ENCODE measurements at places on chromosomes 1 and 21.

DNA sequence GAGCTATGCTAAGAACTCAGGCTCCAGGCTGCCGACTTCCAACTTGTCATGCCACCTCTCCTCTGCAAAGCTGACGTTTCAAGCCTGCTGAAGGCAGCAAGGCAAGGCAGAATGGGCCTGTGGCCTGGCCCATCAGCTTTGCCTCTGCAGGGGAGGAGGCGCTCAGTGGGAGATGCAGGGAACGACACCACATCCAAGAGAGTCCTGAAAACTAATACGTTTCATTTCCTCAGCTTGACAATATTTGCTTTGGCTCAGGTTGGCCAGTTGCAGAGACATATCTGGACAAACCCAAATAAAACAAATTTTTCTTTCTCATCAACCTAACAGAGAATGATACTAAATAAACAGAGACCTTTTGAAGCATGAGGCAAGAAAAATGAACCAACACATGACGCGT is 35.3 kb downstream of the BEND5 start:
- DNase-seq, result no peak

DNA sequence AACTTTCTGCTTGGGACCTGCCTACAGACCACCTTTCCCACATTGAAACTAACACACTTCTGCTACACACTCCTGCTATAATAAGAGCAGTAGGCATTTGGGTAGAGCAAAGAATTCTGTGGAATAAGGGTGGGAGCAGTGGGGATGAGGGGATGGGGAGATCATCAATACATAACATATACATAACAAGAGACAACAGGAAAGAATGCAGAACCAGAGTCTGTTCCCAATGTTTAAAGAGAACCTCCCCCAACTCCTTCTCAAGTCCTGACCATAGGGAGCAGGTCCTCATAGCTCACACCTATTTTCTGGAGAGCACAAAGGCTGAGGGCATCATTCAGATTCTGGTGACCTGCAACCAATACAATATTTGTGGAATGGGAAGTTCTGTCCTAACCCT is 121.6 kb upstream of the BARHL2 start:
- DNase-seq, result no peak

- DNase-seq, result no peak
Measured at GRCh38 chr21:28230559-28230958, 762.1 kb downstream of the LTN1 start.

DNA sequence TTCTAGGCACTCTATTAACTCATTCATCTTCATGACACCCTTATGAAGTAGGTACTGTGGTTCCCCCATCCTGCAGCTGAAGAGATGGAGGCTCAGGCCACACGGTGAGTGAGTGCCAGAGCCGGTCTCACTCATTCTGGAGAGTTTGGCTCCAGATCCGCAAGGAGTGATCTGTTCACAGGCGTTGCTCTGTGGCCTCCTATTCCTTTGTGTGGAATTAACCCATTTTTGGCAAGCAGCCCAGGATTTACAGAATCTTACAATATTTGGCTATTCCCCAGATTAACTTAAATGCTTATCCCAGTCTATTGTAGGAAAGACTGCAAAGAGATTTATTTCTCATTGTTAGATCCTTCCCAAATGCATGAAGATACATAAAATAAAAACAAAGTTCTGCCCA is 29.6 kb downstream of the KIAA0040 start:
- no peak for DNase-seq

DNA sequence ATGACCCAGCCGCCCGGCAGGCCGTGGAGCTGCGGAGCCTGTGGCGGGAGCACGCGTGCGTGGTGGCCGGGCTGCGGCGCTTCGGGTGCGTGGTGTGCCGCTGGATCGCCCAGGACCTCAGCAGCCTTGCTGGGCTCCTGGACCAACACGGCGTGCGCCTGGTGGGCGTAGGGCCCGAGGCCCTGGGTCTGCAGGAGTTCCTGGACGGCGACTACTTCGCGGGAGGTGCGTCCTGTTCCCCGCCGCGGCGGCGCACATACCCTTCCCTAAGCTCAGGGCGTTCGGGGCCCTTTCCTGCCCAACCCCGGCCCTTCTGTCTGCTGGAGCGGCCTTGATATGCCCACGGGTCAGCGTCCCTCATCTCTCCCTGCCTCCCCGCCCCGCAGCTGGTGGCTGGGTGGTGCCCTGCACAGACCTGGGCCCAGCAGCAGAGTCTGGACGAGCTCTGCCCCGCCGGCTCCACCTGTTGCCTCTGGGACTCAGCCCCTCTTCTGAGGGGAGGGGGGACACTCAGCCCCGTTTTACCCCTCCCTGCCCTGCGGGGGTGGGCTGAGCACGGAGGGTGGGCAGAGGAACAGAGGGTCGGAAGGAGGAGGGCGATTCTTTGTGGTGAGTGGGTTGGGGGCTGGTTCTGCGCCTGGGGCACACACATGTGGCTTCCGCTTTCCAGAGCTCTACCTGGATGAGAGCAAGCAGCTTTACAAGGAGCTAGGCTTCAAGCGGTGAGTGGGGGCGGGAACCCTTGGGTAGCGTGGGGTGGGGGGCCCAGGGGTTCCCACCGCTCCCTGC is 688 bp downstream of the PRXL2B start:
- no peak for DNase-seq

DNA sequence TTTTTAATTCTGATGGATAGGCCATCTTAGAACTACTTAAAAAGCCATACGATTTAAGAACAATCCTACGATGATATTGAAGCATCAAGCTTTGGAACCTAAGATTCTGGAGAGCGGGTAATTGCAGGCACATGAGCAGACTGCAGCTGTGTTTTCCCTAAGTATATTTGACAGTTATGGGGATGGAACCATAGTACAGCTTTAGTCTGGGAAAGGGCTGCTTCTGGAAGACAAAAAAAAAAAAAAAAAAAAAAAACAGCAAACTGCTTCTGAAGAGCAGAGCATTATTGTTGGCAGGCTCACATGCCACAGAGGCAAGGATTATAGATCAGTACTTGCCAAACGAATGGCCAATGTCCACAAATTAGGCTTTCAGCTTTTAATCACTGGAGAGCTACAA is 1618.7 kb downstream of the AMY1C start:
- DNase-seq, result no peak

- DNase-seq, result no peak
Measured at GRCh38 chr1:220691053-220691684, 1.0 kb downstream of the C1orf115 start.

GRCh38 chr1:215056584-215056983 is 26.0 kb upstream of the KCNK2 start:
- DNase-seq, result no peak

- no peak for DNase-seq
Measured at GRCh38 chr1:77382366-77382765, 100.5 kb downstream of the AK5 start.

- no peak for DNase-seq
Measured at GRCh38 chr1:172004671-172005070, 163.4 kb downstream of the DNM3 start.

DNA sequence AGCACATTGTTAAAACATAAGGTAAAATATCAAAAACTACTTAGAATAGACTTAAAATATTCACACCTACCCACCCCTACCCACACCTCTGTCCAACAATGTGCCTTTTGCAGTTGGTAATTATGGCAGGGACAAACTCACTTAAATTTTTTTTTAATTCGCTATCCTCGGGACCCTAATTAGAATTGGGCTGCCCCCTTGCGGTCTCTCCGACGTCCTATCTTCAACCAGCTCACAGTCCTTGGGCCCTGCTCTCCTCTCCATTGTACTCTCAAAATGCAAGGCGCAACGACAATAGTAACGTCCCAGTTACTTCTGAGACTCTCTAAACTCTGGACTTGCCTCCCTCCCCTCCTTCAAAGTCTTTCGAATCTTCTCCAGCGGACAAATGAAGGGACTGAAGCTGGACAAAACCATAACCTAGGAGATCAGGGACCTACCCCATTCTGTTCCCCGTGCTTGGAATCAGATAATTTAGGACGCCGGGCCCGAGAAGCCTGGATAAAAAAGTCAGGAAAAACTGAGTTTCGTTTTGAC is 1.1 kb upstream of the CIART start:
- no peak for DNase-seq

- no peak for DNase-seq
Measured at GRCh38 chr1:113256348-113256729, 134.0 kb upstream of the MAGI3 start.

GRCh38 chr1:34746785-34747637 is 7.8 kb upstream of the GJB5 start:
- DNase-seq, result no peak

Data from AG04450 (cell line).